ENCODE measurements at places on chromosomes 12 and 14.

GRCh38 chr14:55760789-55761566, 181.0 kb downstream of the KTN1 start:
- DNase-seq, result no peak

- DNase-seq, result no peak
Observed at GRCh38 chr14:53542732-53543131, 389.6 kb upstream of the DDHD1 start.

DNA sequence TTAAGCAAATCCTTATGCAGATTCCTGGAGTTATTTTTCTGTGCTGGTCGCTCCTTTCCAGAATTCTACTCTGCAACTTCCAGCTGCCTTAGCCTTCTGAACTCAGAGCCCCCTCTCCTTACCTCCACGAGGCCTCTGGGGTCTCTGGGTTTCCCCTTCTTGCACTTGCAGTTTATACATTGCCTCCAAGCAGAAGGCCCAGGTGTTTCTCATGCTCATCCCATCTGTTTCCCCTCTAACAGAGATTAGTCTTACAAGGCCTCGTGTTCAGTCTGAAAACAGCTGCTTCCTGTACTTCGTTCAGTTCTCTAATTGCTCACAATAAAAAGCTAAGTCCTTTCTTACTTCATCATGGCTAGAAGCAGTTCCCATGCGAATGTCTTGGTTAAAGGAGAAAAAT, 134.4 kb upstream of the FGD4 start:
- no peak for DNase-seq

- no peak for DNase-seq
Observed at GRCh38 chr12:44544018-44544417, 332.1 kb downstream of the NELL2 start.

DNA sequence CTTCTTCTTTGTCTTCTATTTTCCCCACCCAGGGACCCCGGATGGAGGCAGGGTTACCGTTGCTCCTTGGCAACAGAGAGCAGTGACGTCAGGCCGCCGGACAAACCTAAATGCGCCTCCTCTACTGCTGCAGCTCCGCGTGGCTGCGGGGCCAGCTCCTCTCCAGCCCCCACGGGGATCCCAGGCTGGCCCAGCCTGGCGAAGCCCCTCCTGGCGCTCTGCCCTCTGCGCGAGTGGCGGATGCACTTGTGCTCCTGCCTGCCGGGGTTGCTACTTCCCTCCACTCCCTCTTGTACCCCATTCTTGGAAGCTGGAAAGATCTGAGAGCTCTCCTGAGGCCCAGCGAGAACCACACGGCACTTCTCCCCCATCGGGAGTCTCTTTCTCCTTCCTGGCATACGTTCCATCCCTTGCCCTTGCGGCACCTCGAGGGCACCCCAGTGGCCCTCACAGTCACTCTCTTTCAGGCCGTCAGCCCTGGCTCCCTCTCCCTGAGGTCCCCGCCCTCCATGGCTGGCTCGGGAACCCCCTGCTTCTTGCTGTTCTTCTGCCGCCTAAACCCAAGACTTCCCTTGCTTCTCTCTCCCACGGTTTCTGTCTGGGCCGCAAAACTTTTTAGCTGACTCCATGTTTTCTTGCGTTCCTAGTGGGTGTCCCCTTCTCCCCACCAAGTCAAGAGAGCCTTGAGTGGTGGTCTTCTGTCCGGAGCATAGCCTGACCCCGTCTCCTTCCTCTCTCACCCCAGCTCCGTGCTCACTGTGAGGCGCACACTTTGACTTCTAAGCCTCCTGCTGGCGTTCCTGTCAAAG, 121.7 kb downstream of the PAPOLA start:
- DNase-seq, result no peak

- DNase-seq, result no peak
Observed at GRCh38 chr14:56358851-56359614, 220.6 kb upstream of the TMEM260 start.

DNA sequence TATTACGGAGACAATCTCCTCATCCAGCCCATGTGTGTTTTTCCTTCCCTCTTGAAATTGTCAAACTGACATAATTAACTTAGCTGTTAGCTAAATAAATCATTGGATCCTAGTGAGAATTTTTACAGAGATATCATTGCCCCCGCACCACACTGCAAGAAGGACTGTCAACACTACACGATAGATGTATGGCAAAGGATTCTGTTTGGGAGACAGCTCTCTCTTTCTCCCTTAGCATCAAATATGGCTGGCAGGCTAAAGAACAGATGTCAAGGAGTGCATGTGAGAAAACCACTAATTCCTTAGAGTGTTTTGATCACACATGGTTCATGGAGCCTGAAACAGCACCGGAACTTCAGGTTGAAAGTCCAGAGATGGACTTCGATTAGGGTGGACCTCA, 136.8 kb downstream of the KCNA5 start:
- DNase-seq, result no peak

DNA sequence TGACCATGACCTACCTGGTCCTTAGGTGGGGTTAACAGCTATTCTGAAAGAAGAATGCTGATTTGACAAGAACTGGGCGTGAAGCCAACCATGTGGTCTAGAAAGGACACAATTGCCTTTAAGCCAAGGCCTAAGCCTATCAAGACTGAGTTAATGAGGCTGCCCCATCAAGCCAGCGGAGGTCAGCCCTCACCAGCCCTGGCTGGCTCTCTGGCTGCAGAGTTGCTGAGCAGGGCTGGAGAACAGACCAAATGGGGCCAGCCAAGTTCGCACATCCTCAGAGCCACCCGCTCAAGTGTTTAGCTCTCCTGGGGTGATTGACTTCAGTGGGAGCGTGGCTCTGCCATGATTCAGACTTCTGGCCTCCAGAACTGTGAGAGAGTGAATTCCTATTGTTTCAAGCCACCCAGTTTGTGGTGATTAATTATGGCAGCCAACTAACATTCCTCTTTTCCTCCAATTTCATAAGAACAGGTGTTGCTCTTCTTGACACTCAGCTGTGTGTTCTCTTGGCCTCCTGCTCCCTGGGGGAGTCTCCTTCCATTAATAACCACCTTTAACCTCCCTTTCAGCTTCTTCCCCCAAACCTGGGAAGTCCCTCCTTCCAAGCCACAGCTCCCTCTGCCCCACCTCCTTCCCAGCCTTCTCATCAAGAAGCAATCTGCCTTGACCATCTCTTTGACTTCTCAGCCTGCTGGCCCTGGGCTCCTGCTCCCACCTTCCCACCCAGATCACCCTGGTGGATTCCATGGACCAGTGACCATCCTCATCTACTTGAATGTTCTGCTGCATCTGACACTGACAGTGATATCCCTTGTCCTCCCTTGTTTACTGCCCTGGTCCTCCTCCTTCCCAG, 5.3 kb upstream of the SERPINA5 start:
- DNase-seq, result no peak

DNA sequence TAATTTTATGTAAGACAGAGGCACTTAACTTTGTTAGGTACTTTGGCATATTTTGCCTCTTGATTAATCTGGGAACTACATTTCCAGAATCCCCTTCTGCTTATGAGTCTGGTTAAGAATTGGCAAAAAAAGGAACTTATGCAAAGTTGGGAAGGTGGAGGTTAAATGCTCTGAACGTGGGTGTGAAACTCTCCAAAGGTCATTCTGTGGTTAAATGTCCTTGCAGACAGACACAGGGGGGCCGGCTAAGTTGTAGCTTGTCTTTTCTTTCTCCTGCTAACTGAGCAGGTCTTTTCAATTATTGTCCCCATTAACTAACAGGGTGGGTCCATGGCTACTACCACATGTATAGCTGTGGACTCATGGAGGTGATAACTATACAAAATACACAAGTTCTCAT, 248.6 kb upstream of the NOVA1 start:
- DNase-seq, result no peak

GRCh38 chr14:96587823-96588385, 85.7 kb downstream of the PAPOLA start:
- DNase-seq, result no peak

DNA sequence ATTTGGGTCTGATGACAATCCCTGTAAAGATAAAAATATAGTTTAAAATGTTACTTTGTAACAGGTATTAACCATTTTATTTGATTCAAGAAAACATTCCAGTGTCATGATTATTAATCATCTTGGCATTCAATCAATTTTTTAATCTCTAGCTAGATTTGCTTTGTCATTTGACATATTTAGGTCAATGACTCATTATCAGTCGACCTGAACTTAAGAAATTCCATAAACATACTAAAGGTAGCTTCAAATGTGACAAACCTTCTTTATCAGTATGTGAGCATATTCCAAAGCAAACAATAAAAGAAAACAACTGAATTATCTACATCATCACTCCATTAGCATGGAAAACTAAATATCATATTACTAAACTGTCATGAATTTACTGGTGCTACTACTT, 50.8 kb upstream of the CDKL1 start:
- no peak for DNase-seq

DNA sequence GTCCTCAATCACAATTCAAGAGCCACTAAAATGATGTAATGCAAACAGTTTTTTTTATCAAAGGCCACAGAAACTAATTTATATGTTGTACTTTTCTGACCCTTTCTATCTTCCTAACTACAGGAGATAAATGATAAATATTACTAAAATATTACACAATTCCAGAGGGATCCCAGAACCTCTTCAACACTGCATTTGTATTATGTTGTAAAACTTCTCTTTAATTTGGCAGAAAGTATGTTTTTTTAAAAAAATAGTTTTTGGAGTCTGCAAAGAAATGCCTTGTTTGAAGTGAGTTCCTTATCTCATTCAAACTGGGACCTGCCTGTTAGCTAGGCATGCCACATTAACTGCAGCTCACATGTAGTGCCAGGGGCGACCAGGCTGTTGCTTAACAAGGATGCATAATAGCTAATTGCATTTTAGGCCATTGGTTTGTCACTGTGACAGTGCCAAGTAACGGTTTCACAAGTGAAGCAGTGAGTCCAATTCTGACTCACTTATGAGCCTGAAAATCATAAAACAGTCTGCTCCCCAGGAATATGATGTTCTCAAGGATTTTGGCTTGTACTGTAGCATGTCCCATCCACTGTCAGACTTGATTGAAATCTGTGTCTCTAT, 266.9 kb downstream of the KTN1 start:
- no peak for DNase-seq

GRCh38 chr14:90968025-90968424, 92.4 kb downstream of the RPS6KA5 start:
- no peak for DNase-seq

DNA sequence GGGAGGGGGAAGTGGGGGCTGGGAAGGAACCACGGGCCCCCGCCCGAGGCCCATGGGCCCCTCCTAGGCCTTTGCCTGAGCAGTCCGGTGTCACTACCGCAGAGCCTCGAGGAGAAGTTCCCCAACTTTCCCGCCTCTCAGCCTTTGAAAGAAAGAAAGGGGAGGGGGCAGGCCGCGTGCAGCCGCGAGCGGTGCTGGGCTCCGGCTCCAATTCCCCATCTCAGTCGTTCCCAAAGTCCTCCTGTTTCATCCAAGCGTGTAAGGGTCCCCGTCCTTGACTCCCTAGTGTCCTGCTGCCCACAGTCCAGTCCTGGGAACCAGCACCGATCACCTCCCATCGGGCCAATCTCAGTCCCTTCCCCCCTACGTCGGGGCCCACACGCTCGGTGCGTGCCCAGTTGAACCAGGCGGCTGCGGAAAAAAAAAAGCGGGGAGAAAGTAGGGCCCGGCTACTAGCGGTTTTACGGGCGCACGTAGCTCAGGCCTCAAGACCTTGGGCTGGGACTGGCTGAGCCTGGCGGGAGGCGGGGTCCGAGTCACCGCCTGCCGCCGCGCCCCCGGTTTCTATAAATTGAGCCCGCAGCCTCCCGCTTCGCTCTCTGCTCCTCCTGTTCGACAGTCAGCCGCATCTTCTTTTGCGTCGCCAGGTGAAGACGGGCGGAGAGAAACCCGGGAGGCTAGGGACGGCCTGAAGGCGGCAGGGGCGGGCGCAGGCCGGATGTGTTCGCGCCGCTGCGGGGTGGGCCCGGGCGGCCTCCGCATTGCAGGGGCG, at the start of gene GAPDH:
Gene GAPDH (plus strand): TSS at position 595 of the 772 bp plus-strand sequence. CDS start 316 bp downstream, outside the sequence.
- peak; percentile 81 for DNase-seq

GRCh38 chr14:105313381-105314286, 914 bp upstream of the PACS2 start:
- DNase-seq, result no peak

DNA sequence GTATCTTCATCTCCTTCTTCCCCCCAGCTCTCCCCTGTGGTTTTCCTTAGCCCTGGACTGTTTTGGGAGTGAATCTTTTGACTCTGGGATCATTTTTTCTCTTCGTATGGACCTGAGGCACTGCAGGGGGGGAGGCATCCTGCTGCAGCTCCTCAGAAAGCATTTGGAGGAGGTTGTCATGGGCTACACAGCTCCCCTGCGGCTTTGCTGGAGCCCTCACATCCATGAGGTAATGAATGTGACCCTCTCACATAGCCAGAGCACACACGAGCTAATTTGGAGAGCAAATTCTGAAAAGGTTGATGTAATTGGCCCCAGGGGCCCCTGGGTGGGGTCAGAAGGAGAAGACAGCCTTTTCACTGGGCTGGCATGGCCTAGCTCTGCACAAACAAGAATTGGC, 110.9 kb downstream of the PAH start:
- DNase-seq, result no peak

GRCh38 chr14:50062438-50063085, 53.8 kb downstream of the VCPKMT start:
- DNase-seq, result peak; percentile 73

DNA sequence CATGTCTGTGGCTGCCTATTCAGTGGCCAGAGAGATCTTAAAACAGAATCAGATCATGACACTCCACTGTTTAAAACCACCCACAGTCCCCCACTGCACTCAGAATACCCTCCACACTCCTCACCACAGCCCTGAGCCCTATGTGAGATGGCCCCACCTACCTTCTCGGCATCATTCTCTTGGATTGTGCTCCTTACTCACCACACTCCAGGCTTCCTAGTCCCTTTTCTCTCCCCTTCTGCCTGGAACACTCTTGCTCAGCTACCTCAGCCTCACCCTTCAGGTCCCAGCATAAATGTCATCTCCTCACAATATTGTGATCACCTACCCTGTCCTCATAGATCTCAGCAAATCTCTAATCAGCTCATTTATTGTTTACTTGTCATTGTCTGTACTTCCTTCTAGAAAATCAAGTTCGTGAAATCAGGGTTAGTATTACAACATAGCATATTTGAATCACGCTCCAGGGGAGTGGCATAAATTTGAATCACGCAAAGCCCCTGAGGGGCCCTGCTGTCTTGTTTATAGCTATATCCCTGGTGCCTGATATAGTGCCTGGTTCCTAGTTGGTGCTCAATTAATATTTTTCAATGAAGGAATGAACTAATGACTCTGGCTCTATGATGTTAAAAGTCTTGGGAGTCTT, 42.8 kb downstream of the SLC35F4 start:
- DNase-seq, result no peak

- DNase-seq, result no peak
Observed at GRCh38 chr14:95196268-95196667, 38.9 kb upstream of the DICER1 start.

Measured in stimulated activated CD4-positive, alpha-beta T cell treated with anti-CD3 and anti-CD28 coated beads, Interleukin-1b, Interleukin-23, amount 100 ng/mL, for 4 hours (primary cell).